ENCODE measurements at places on chromosomes 6 and 20.

- no peak for DNase-seq
Measured at GRCh38 chr6:166687879-166688205, 60.8 kb upstream of the RPS6KA2 start.

DNA sequence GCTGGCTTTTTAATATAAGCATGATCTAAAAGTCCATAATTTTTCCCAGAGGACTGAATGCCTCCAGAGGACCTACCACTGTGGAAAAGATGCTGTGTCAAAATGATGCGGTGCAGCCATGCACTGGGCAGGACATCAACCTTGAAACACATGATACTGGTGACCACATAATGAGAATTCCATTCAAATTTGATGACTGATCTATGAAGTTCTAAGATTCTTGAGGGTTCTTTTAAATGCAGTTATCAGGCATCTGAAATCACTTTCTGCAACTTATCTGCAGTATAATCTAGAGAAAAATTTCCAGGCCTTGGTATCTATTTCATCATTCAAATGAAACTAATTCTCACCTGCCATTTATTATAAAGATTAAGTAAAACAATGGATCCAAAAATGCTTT, 15.0 kb upstream of the MARCKS start:
- DNase-seq = no peak

- DNase-seq = no peak
Measured at GRCh38 chr6:22642254-22642653, 72.9 kb downstream of the HDGFL1 start.

- DNase-seq = no peak
Measured at GRCh38 chr20:61299618-61300017, 47.6 kb downstream of the CDH4 start.

DNA sequence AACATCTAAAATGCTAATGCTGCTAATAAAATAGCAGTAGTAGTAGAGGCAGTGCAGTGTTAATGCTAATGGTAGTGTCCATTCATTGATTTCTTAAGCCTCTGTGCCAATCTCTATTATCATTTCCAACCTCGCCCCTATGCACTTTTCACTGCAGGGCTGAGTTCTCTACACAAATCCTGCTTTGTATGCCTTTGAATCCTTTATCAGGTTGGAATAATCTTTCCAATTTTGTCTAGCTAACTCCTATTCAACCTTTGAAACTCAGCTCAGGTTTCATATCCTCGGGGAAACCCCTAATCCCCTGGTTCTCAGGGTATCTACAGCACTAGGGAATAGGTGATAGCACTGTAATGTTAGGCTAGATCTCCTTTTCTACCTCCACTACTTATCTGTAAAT, 284.0 kb upstream of the RUNX2 start:
- DNase-seq = no peak

- DNase-seq = peak; percentile 96
Measured at GRCh38 chr6:37308069-37308815, 45.5 kb upstream of the RNF8 start.
